Ovary (tissue), 10 donors: ENCODE measurements at places on chromosomes 3 and 15. TPM values are rescaled to one million over a fixed set of nuclear protein-coding genes. Genes with fewer than 3 reads are reported as not detected.

DNA sequence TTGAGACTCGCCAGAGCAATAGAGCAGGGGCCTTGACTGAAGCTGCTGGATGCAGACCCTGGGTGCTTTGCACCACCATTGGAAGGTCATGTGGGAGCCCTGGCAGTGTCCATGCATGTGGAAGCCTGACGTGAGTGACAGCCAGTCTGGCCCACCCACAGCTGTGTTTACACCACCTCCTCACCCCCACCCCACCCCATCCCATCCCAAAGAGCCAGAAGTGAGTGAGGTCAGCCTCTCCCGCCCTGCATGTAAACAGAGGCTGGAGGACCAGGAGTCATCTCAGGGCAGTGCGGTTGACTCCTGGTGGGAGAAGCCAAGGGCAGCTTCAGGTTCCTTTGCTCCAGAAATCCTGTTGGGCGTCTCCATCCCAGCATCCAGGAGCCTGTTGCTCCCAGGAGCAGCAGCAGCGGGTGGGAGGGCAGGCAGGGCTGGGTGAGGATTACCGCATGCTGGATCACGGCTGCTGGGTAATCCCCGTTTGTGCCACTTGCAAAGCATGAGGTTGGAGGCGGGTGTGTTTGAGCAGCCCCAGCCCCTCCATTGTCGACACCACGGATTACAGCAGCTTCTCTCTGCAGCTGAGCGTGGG, 44.6 kb downstream of the CORO2B start:
- H3K4me3 ChIP-seq, result no peak overlapping the region
- DNase-seq, result no peak
- H3K36me3 ChIP-seq, result no peaks in the 10 kb centered on the region
- H3K4me1 ChIP-seq, result peaks cover 23% of the 10 kb centered on the region
- H3K27ac ChIP-seq, result no peak overlapping the region

- no peaks in the 10 kb centered on the region for H3K27me3 ChIP-seq
- DNase-seq, result peak; percentile 43
- H3K4me1 ChIP-seq, result no peaks in the 10 kb centered on the region
- H3K4me3 ChIP-seq, result peak overlapping the region; percentile 73
- H3K27ac ChIP-seq, result peak overlapping the region; percentile 84
- H3K36me3 ChIP-seq, result no peaks in the 10 kb centered on the region
These were observed 739 bp downstream of the SNRPN start for GRCh38 chr15:24955531-24955921.

GRCh38 chr3:13020159-13020750, 53.0 kb downstream of the IQSEC1 start:
- peaks cover 19% of the 10 kb centered on the region for H3K4me1 ChIP-seq
- no peak overlapping the region for H3K4me3 ChIP-seq
- DNase-seq, result no peak
- H3K36me3 ChIP-seq, result no peaks in the 10 kb centered on the region
- no peaks in the 10 kb centered on the region for H3K27me3 ChIP-seq

DNA sequence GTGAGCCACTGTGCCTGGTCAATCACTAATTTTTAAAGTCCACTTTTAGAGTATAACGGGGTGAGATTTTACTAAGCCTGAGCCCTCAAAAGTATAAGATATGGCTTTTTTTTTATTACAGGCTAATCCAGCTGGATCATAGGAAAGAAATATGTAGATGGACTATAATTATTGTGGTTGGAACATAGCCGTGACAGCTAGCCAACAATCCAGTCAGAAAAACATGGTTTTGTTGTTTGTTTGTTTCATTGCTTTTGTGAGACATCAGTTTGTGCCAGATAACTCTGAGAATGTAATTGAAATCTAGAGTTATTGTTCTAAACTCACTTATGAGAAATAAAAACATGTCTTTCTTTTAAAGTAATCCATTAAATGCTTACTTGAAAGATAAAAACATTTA, 37.3 kb upstream of the ATOSA start:
- H3K27ac ChIP-seq, result no peak overlapping the region
- DNase-seq, result no peak
- no peak overlapping the region for H3K4me3 ChIP-seq
- H3K27me3 ChIP-seq, result no peaks in the 10 kb centered on the region

DNA sequence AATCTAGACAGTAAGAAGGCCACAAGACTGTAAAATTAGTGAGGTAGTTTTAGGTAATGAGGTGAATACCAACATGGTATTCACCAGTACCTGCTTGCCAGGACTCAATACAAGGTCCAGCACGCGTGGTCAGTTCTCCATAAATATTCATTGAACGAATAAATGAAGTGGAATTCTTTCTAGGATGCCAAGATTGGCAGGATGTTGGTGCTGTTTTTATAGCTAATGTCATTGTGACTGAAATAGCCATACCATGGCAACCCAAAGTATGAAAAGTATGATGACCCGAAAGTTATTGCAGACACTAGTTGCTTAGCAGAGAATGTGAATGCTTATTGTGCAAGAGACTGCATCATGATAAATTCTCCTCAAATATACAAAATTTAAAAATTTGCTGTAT, 307.2 kb downstream of the KCNH8 start:
- H3K27ac ChIP-seq, result no peak overlapping the region
- H3K4me1 ChIP-seq, result no peaks in the 10 kb centered on the region
- H3K36me3 ChIP-seq, result no peaks in the 10 kb centered on the region
- DNase-seq, result no peak
- H3K4me3 ChIP-seq, result no peak overlapping the region

DNA sequence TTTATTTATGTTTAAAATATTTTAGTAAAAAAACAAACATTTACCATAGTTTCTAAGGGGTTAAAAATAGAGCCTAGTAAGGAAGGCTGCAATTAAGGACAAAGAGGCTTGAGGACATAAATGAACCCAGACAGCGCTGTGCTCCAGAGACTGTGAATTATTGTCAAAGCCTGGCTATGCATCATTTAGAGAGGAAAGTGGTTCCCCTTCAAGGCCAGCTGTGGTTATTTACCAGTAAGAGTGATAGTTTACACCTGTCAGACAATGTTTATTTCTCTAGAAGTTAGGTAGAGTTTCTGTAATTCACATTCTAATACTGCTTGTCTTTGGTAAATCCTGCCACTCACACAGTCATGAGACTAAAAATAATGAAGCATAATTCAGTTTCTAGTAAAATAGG, 32.4 kb upstream of the PIK3R4 start:
- H3K4me1 ChIP-seq, result no peaks in the 10 kb centered on the region
- no peaks in the 10 kb centered on the region for H3K36me3 ChIP-seq
- H3K4me3 ChIP-seq, result no peak overlapping the region
- DNase-seq, result no peak
- no peaks in the 10 kb centered on the region for H3K27me3 ChIP-seq

- H3K27me3 ChIP-seq, result no peaks in the 10 kb centered on the region
- peaks cover 3% of the 10 kb centered on the region for H3K4me1 ChIP-seq
- no peak for DNase-seq
- H3K36me3 ChIP-seq, result no peaks in the 10 kb centered on the region
These were observed 37.8 kb upstream of the TRH start for GRCh38 chr3:129936757-129937156.

GRCh38 chr15:81155375-81156218, 21.5 kb downstream of the CFAP161 start:
- no peaks in the 10 kb centered on the region for H3K27me3 ChIP-seq
- no peak overlapping the region for H3K27ac ChIP-seq
- H3K4me1 ChIP-seq, result peaks cover 1% of the 10 kb centered on the region
- H3K4me3 ChIP-seq, result no peak overlapping the region

DNA sequence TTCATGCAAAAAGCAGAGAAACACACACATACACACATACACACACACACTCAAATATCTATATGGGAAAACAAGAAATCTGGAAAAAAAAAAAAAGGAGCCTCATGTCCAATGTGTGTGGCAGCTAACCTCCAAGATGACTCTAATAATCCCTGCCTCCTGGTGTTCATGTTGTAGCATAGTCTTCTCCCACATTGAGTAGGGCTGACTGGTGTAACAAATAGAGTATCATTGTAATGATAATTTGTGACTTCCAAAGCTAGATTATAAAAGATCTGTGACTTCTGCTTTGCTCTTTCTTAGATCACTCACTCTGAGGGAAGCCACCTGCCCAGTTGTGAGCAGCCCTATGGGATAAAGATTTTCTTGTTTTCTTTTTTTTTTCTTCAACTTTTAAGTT, 130.9 kb upstream of the TNIK start:
- no peak for DNase-seq
- H3K36me3 ChIP-seq, result no peaks in the 10 kb centered on the region
- H3K4me1 ChIP-seq, result no peaks in the 10 kb centered on the region
- H3K27me3 ChIP-seq, result no peaks in the 10 kb centered on the region
- no peak overlapping the region for H3K4me3 ChIP-seq

- H3K4me1 ChIP-seq, result no peaks in the 10 kb centered on the region
- H3K27me3 ChIP-seq, result no peaks in the 10 kb centered on the region
- H3K36me3 ChIP-seq, result peaks cover 2% of the 10 kb centered on the region
These were observed 25.7 kb downstream of the CD47 start for GRCh38 chr3:108065096-108065495.

DNA sequence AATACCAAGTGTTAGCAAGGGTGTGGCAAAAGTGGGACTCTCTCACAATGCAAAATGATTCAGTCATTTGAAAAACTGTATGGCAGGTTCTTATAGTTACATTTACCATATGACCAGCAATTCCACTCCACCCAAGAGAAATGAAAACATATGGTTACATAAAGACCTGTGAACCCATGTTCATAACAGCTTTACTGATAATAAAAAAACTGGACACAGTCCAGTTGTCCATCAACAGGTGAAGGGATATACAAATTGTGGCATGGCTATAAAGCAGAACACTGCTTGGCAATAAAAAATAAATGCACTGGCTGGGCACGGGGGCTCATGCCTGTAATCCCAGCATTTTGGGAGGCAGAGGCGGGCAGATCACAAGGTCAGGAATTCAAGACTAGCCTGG, 30.8 kb downstream of the RAD18 start:
- no peaks in the 10 kb centered on the region for H3K27me3 ChIP-seq
- H3K27ac ChIP-seq, result no peak overlapping the region
- H3K4me3 ChIP-seq, result no peak overlapping the region
- DNase-seq, result no peak
- H3K4me1 ChIP-seq, result peaks cover 1% of the 10 kb centered on the region

- no peak overlapping the region for H3K27ac ChIP-seq
- no peak overlapping the region for H3K4me3 ChIP-seq
These were observed 25.3 kb downstream of the ANP32A start for GRCh38 chr15:68795298-68795848.

GRCh38 chr15:62626903-62627302, 415.6 kb upstream of the TPM1 start:
- H3K27ac ChIP-seq, result no peak overlapping the region
- no peak overlapping the region for H3K4me3 ChIP-seq

DNA sequence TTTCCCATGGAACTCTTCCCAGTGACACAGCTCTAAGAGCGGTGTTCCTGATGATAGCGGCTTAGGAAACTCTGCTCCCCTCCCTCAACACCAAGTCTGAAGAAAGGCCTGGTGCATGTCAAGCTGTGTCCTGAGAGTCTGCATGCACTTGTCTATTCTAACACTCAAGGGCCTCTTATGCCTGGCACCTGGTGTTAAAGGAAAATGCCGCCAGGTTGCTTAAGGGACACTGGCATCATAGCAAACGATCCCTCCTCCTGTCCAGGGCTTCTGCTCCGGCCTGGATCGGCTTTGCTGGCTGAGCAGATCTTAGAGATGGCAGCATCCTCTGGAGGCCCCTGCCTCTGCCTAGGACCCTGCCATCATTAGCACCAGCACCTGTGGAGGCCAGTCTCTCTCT, 121.7 kb downstream of the MEGF11 start:
- H3K27me3 ChIP-seq, result no peaks in the 10 kb centered on the region
- H3K36me3 ChIP-seq, result no peaks in the 10 kb centered on the region
- H3K4me1 ChIP-seq, result peaks cover 3% of the 10 kb centered on the region

GRCh38 chr3:13621381-13622221, 72.7 kb downstream of the FBLN2 start:
- no peaks in the 10 kb centered on the region for H3K27me3 ChIP-seq
- no peak for DNase-seq
- H3K4me1 ChIP-seq, result no peaks in the 10 kb centered on the region
- H3K27ac ChIP-seq, result no peak overlapping the region
- no peaks in the 10 kb centered on the region for H3K36me3 ChIP-seq

- no peak for DNase-seq
- no peak overlapping the region for H3K4me3 ChIP-seq
- H3K36me3 ChIP-seq, result no peaks in the 10 kb centered on the region
These were observed 232.9 kb upstream of the CTDSPL start for GRCh38 chr3:37628711-37629301.

- no peak overlapping the region for H3K27ac ChIP-seq
- no peak for DNase-seq
- no peaks in the 10 kb centered on the region for H3K27me3 ChIP-seq
- no peaks in the 10 kb centered on the region for H3K4me1 ChIP-seq
These were observed 311.2 kb upstream of the MCTP2 start for GRCh38 chr15:93920204-93920603.

DNA sequence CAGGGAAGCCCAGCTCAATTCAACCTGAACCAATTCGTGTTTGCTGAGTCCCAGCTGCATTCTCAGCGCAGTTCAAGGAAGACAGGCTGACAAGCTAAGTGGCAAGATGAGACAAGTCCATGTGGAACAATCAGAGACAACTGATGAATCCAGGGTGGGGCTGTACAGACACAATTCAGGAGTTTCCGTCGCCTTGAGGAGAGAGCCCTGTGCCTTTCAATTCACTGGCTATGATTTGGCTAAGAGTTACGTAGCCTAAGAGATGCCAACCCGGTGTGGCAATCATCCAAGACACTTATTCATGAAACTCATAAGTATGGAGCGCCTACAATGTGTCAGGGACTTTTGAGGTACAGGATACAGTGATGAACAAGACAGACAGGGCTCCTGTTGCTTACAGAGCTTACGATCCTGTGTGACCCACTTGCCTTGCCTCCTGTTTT, 15.5 kb upstream of the ZBED2 start:
- no peaks in the 10 kb centered on the region for H3K4me1 ChIP-seq
- H3K4me3 ChIP-seq, result no peak overlapping the region
- no peaks in the 10 kb centered on the region for H3K36me3 ChIP-seq
- DNase-seq, result no peak

- H3K36me3 ChIP-seq, result no peaks in the 10 kb centered on the region
- H3K27me3 ChIP-seq, result no peaks in the 10 kb centered on the region
- no peak overlapping the region for H3K27ac ChIP-seq
- H3K4me3 ChIP-seq, result no peak overlapping the region
These were observed 32.4 kb downstream of the DZIP1L start for GRCh38 chr3:138082992-138083386.

DNA sequence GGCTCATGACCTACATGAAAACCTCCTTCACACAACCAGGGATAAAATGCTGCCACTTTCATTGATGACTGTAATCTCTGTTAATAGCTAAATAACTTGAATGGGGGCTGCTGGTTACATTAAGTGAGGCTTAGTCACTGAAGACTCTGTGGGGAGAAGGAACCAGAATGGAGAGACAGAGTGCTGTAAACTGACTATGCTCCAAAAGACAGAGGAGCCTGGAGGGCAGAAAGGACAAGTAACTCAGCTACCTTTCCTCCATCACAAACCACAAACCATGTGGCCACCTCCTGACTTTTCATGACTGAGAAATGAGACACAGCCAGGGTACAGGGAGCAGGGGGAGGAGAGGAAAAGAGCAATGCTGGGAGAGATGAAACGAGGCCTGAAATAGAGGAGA, 97.1 kb upstream of the TRIM42 start:
- H3K4me1 ChIP-seq, result no peaks in the 10 kb centered on the region
- no peak overlapping the region for H3K4me3 ChIP-seq
- no peaks in the 10 kb centered on the region for H3K36me3 ChIP-seq
- no peak for DNase-seq
- H3K27ac ChIP-seq, result no peak overlapping the region

Gene MAPKBP1
- 46.9 TPM for total RNA-seq

Gene PAQR9
- not detected for total RNA-seq

Gene ACP3
- 3.6 TPM for total RNA-seq

Gene MME
- 3.1 TPM for total RNA-seq

Gene ACTC1
- total RNA-seq, result 0.59 TPM

Gene OPA1
- total RNA-seq, result 42.7 TPM

Gene FANCD2OS
- not detected for total RNA-seq

Gene TTC21A
- 10.5 TPM for total RNA-seq

Gene IQCF5
- total RNA-seq, result not detected
